ENCODE measurements at places on chromosomes 3 and 15. TPM values are rescaled to one million over a fixed set of nuclear protein-coding genes. Genes with fewer than 3 reads are reported as not detected.

Gene DUOXA2
- not detected for total RNA-seq

Gene MCF2L2
- 0.75 TPM for total RNA-seq

Gene ZNF774
- 7.4 TPM for total RNA-seq

Gene TGM4
- total RNA-seq: not detected

Gene AMT
- total RNA-seq: 11.3 TPM

Gene CCR1
- total RNA-seq: 13.9 TPM

Gene RNU6-1
- not detected for total RNA-seq

DNA sequence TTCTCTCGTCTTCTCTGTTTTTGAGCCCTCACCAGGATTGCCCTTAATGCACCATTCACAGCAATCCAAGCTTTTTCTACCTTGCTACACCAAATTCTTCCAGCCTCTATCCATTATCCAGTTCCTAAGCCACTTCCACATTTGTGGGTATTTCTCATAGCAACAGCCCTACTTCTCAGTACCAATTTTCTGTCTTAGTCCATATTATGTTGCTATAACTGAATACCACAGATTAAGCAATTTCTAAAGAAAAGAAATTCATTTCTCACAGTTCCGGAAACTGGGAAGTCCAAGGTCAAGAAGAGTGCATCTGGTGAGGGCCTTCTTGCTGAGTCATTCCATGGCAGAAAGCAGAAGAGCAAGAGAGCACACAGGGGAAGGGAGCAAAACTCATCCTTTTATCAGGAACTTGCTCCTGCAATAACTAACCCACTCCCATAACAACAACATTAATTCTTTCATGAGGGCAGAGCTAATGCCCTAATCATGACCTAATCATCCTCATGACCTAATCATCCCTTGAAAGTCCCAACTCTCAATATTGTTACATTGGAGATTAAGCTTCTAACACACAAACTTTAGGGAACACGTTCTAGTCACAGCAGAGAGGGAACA is 9.7 kb upstream of the EIF1B start:
- no peak for DNase-seq

DNA sequence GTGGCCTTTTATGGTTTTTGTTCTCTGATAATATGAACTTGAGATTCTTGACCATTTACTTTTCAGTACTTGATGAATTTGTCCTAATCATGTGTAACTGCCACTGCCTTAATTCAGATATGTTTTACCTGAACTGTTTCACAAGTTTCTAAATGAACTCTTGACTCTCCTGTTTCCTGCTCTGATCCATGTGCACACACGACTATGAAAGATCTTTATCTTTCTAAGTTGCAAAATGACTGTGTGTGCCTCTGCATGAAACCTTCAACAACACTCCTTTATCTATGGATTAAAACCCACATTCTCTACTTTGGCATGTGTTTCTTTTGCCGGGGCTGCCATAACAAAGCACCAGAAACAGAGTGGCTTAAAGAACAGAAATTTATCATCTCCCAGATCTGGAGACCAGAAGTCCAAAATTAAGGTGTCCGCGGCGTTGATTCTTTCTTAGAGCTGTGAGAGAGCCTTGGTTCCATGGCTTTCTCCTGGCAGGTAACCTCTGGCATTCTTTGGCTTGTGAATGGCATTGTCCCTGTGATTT is 275.0 kb downstream of the ADAMTSL3 start:
- no peak for DNase-seq

GRCh38 chr15:46344115-46344724 is 709.4 kb downstream of the SQOR start:
- DNase-seq: no peak

- no peak for DNase-seq
These were observed 63.3 kb upstream of the TPM1 start for GRCh38 chr15:62979252-62979651.

DNA sequence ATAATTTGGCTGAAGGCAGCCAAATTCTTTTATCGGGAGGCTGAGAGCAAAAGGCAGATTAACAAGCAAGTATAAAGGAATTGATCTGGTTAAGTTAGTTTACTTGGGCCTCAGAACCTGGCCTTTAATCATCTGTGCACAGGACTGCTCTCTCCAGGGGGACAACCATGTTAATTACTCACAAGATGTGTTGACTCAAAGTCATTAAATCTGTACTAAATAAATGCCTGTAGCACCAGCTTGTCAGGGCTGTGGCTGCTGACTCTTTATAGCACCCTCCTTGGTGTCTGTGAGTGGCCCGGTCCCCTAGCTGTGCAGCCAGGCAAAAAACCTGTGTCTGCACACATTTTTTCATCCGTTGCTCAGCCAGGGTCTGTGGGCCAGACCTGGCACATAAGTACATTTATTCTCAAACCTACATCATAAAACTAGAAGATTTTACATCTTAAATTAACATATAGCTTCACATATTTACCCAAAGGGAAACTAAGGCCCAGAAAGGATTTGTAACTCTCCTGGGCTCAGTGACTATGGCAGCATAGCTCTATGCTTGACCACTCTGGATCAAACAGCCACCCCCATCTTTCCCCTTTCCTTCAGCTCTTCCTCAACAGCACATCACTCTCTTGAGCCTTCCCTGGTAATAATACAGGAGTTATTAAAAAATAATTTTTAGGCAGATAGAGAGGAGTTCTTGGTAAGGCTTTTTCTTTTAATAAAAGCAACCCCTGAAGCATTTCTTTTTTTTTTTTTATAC is 51.4 kb downstream of the NCEH1 start:
- no peak for DNase-seq

GRCh38 chr15:51097553-51098330 is 3.0 kb upstream of the TNFAIP8L3 start:
- DNase-seq: no peak

DNA sequence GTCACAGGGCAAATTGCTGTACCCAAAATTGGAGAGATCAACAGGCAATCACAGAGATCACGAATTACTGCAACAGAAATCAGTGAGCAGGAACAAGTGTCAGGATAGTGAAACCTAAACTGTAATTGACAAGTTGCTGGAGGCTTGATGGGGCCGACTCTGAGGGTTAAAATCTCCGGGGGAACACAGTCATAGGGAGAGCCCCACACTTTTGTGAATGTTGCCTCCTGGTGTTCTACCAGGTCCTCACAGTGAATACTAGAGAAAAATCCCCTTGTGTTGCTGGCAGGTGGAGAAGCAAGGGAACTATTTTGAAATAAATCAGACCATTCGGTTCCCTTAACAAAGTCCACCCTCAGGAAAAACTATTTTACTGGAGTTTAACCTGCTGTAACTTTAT is 697.5 kb upstream of the CBLB start:
- no peak for DNase-seq

DNA sequence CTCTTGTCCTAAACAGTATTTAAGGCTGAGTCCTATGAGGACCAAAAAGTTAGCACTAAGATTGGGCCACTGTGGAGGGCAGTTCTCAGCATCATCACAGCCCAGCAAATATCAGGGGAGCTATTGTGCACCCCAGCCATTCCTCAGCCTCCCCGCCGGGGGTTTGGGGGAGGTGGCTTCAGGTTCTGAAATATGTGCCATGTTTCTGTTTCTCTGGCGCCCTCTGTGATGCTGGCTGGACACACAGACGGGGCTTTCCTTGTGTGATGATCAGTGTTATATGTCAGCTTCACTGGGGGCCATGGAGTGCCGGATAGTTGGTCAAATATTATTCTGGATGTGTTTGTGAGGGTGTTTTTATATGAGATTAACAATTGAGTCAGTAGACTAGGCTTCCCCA is 106.8 kb downstream of the GABRG3 start:
- DNase-seq: no peak
